ENCODE measurements at places on chromosomes 3 and 15. TPM values are rescaled to one million over a fixed set of nuclear protein-coding genes. Genes with fewer than 3 reads are reported as not detected.
A peak's percentile ranks its signal among the peaks of the same experiment; 100 is the strongest.

Gene SLC41A3
- 19.1 TPM for total RNA-seq

Gene ECE2
- total RNA-seq = not detected

Gene GOLGA6B
- not detected for total RNA-seq

DNA sequence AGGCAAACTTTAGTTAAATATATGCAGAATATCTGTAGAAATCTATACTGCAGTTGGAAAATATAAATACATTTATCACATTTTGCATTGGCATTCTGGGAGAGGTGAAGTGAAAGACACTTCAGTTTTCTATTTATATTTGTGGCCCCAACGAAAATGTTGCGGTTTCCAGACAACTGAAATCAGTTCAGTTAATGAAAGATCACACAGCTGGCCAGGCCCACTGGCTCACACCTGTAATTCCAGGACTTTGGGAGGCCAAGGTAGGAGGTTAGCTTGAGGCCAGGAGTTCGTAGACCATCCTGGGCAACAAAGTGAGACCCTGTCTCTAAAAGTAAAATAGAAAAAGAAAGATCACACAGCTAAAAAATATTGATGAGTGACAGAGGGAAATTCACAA, 11.9 kb upstream of the CLASP2 start:
- no peak for DNase-seq
- H3K36me3 ChIP-seq = no peaks in the 10 kb centered on the region
- H3K4me3 ChIP-seq = no peak overlapping the region
- peaks cover 2% of the 10 kb centered on the region for H3K27me3 ChIP-seq
- H3K27ac ChIP-seq = no peak overlapping the region
- H3K4me1 ChIP-seq = no peaks in the 10 kb centered on the region

GRCh38 chr15:60390871-60391501, 6.8 kb downstream of the ANXA2 start:
- no peak overlapping the region for H3K4me3 ChIP-seq
- no peak for DNase-seq
- peaks cover 13% of the 10 kb centered on the region for H3K36me3 ChIP-seq
- H3K4me1 ChIP-seq = peaks cover 46% of the 10 kb centered on the region
- no peak overlapping the region for H3K27ac ChIP-seq

DNA sequence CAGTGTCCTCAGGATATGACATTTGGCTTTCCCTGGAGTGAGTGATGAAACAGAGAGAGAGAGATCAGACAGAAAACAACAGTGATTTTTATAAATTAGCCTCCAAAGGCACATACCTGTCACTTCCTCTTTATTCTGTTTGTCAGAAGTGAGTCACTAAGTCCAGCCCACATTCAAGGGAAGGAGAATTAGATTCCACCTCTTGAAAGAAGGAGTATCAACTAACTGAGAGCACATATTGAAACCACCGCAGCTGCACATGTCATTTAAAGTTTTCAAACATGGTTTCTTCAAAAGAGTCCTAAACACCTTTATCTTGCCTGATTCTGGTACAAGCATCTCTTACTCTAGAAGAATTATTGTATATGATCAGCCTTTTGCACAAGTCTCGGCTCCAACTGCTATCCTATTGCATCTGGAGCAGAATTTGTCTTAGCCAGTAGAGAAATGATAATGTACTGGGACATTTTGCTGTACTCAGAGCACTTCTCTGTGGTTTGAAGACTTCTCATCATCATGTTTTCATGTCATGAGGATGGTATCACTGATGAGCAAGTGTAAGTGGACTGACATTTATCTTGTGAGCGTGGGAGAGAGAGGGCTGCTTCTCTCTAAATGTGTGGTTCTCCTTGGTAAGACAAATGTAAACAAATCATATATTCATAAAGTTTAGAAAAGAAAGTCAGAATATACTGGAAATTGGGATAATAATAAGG, 338.9 kb upstream of the CFAP20DC start:
- H3K27ac ChIP-seq = peak overlapping the region; percentile 99
- peaks cover 21% of the 10 kb centered on the region for H3K36me3 ChIP-seq
- no peaks in the 10 kb centered on the region for H3K27me3 ChIP-seq
- peak; percentile 58 for DNase-seq

DNA sequence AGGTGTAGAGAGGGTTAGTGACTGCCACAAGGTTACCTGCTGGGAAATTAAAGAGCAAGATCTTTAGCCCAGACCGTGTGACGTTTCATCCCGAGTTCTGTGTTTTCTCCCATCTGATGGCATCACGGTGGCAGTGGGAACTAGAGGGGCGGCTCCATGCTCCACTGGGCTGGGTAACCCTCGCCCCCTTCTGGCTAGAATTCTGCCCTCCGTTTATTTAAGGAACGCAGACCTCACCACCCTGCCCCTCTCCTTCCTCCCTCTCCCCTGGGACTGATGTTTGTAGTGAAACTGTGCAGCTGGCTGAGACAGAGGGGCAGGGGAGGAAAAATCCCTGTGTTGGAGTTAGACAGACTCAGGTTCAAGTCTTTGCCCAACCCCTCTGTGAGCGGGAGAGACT, 65.6 kb downstream of the ITGA11 start:
- peaks cover 9% of the 10 kb centered on the region for H3K4me1 ChIP-seq
- H3K4me3 ChIP-seq = peak overlapping the region; percentile 60
- no peak overlapping the region for H3K27ac ChIP-seq
- H3K27me3 ChIP-seq = peaks cover 4% of the 10 kb centered on the region
- H3K36me3 ChIP-seq = no peaks in the 10 kb centered on the region

DNA sequence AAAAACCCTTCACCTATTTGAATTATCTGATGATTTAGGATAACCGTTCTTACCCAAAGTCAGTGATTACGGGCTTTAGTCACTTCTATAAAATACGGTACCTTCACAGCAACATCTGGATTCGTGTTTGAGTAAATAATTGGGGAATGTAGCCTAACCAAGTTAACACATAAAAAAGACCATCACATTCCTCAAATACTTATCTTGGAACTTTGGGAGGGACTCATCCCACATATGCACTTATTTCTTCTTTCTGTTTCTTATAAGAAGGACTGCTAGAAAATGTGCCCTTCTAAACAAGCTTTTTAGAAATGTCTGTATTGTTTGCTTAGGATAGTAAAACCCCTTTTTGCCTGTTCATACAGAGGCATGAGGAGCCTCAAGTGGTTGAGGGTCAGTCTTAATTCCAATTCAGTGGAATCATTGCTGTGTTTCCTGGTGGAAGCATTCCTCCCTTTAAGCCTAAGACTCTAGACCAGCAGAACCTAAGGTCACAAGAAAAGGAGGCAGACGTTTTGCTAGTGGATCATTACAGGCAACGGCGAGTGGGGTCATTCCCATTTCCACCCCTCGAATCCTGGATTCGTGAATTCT, 67.5 kb downstream of the TMEM44 start:
- H3K27me3 ChIP-seq = peaks cover 12% of the 10 kb centered on the region
- H3K36me3 ChIP-seq = no peaks in the 10 kb centered on the region
- H3K4me3 ChIP-seq = no peak overlapping the region
- DNase-seq = no peak

- H3K4me1 ChIP-seq = peaks cover 6% of the 10 kb centered on the region
- no peaks in the 10 kb centered on the region for H3K27me3 ChIP-seq
Measured at GRCh38 chr15:36738817-36739216, 159.4 kb downstream of the CDIN1 start.

GRCh38 chr3:24264748-24265158, 229.9 kb downstream of the THRB start:
- no peaks in the 10 kb centered on the region for H3K36me3 ChIP-seq
- H3K27ac ChIP-seq = no peak overlapping the region
- no peaks in the 10 kb centered on the region for H3K4me1 ChIP-seq
- peaks cover 7% of the 10 kb centered on the region for H3K27me3 ChIP-seq
- H3K4me3 ChIP-seq = no peak overlapping the region
